ENCODE measurements at places on chromosomes 1 and 21.
A peak's percentile ranks its signal among the peaks of the same experiment; 100 is the strongest.

DNA sequence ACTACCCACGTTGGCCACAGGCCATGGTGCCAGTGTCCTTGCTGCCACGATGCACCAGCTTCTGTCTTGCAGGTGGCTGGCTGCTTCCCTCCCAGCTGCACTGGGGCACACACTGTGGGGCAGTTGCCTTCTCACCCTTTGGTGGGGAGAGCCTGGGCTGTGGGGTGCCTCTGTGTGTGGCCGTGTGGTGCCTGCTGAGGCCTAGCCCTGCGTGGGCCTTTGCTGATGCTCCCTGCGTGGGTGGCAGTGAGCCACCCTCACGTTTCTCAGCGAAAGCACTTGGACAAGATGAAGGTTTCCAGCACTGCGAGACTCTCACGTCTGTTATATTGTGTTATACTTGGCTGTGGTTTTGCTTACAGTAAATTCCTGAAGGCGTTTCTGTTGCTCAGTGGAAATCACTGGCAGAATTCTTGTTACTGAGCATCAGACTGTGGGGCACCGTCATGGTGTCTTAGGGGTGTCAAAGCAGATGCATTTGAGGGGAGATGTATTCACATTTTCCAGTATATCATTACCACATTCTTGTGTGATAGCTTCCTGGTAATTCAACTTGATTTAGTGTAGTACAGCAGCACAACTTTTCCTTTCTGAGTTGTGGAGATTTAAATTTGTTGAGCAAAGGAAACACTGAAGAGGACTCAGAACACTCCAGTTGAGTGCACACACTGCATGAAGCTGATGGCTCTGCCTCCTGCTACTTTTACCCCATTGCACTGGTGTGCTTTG is 124.7 kb downstream of the PCBP3 start:
- no peak for DNase-seq

DNA sequence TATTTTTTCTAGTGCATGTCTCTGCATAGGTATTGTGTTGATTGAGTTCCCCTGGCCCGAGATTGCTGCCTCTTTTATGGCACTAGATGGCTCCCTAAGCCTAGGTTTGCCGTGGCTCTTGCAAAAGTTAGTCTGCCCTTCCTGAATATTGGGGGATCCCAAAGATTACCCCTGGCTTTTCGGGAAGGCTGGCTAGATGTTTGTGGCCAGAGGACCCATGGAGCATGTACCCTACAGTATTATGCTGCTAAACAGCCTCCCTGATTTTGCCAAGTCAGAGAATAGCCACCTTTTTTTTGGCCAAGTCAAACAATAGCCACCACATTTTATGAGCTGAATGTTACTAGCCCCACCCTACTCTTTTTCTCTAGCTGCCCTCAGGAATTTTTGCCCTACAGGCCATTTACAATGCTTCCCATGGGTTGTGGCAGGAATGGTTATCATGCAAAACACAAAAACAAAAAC is 343.2 kb downstream of the OLFM3 start:
- DNase-seq, result no peak

DNA sequence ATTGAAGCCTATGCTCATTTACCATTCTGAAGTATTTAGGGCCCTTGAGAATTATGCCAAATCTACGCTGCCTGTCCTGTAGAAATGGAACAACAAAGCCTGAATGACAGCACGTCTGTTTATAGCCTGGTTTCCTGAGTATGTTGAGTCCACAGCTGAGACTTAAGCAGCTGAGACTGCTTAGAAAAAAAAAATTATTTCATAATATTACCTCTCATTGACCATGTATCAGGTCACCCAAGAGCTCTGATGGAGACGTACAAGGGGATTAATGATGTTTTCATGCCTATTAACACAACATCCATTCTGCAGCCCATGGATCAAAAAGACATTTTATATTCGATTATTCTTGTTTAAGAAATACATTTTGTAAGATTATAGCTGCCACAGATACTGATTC is 387.2 kb upstream of the NCAM2 start:
- no peak for DNase-seq

DNA sequence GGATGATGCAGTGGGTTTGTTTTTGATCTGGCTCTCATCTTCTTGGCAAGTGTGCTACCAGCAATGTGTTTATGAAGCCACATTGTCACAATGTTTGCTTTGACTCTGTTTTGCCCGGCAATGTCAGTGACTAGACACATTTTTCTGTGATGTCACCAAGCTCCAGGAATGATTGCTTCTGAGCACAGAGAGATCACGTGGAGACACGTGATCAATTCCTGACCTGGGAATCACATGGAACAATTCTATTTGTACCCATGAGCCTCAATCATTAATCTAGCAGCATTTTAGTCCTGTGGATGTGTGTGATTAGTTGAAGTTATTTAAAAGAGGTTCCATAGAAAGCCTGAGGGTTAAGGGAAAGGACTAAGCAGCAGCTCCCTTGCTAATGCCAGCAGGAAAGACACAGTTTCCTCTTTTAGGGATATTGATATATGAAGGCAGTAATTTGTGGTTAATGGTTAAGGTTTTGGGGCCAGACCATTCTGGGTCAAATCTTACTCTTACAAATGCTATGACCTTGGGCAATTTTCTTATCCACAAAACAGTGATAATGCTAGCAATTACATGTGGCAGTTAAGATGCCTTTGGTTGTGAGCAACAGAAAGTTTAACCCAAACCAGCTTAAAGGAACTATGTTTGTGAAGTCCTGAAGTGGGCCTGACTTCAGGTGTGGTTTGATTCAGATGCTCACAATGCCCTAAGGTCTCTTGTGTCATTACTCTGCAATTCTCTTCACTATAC is 59.0 kb downstream of the FASLG start:
- DNase-seq, result no peak

DNA sequence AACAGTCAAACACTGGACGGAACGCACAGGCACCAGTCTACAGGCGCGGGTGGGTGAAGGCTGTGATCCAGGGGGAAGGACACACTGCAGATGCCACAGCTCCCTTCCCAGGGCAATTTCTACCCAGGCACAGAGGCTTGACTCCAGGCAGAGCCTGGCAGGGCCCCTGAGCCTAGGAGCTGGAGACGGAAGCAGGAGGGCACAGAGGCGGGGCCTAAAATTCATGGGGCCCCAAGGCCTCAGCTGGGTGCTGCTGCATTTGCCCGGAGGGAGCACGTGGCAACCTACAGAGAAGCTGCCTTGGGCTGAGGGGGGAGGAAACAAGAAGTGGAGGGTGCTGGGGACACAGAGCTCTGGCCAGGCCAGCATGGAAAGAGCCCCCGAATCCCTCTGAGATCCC is 41.2 kb downstream of the UBE2G2 start:
- no peak for DNase-seq

GRCh38 chr1:243396876-243397275 is 141.0 kb downstream of the SDCCAG8 start:
- DNase-seq, result peak; percentile 63

DNA sequence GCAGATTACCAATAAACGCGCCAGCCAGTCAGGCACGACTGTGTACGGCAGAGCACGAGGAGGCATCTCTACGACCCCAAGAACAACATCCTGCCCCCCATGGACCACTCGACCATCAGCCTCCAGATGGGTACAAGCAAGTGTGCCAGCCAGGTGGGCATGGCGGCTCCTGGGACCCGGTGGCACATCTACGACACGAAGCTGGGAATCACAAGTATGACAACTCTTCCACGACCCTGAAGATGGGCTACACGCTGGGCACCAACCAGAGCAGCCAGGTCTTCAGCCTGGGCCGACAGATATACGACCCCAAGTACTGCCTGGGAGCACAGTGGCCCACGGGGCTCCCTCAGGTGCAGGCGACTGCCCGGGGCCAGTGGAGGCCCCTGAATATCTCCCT is 217.6 kb downstream of the POTED start:
- DNase-seq, result no peak

- no peak for DNase-seq
Observed at GRCh38 chr1:187871177-187871845, 1042.6 kb downstream of the PLA2G4A start.

GRCh38 chr1:46150085-46150484 is 17.7 kb upstream of the PIK3R3 start:
- no peak for DNase-seq

DNA sequence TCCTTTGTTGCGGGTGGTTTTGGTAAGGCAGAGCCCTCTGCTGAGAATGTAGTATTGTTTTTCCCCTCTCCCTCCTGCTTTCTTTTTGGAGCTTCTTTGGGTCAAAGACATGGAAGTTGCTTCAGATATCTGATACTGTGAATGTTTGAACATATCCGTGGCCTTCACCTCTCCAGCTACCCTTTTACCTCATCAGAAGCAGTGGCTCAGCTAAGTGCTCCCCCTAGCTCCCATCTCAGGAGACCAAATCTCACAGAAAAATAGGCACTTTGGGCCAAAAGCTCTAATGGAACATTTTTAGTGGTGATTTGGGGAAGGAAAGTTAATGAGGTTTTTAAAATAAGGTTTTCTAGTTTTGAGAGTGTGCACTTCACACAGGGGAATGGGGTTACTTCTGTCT is 6.3 kb downstream of the TMEM200B start:
- no peak for DNase-seq

DNA sequence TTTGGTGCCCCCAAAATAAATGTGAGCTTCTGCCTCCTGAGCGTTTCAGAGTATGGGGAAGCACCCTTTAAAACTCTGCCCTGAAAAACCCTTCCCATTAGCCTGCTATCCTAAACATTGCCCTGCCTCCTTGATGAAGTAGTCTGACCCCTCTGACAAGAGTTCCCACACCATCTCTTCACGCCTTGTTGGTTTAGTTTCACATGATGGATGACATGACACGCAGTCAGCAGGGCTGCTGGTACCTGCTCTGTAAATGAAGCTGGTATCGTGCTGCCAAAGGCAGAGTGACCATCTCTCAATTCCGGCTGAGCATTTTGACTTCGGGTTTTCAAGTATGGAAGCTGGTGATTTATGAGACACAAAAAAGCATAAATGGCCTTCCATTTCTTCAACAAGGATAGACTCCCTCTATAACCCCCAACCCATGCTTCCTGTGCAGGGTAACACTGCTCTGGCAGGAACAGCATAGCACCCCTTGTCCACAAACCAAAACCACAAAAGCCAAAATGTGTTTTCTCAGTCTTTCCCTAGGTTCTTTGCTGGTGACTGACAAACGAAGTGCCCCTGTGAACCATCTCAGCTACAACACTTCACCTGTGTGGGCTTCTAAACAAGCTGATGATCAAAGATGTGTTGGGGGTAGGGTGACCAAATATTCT is 444.6 kb downstream of the NUF2 start:
- no peak for DNase-seq

DNA sequence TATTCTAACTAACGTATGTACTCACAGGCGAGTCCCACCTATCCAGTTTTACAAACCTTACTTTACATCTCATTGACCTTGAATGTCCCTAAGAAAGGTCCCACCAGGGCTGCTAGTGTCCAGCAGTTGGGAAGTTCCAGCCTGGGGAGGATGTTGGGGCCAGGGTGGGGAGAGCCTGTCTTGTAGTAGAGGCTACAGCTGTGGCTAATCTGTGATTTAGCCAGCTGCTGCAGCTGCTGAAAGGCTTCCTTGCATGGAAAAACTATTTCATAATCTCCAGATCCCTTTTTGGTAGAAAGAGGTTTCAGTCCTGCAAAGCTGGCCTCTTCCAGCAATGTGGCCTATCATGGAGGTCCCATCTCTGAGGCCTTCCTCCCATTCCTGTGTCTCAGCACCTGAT is 23.1 kb downstream of the TNN start:
- DNase-seq, result no peak

DNA sequence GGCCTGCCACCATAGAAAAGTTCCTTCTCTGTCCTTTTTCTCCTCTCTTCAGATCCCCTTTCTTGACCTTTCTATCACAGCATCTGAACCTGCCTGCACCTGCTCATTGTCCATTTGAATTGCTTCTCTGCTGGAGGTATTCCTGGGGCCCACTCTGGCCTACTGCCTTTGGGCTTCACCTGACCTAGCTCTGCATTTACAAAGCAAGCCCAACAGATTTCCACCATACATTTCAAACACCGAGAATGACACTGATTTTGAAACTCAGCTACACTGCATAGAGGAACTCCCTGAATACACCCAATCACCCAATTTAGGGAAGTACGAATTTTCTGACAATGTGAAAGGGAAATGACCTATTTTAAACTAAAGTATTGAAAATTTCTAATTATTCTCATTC is 284.5 kb upstream of the USP25 start:
- DNase-seq, result peak; percentile 37

- no peak for DNase-seq
Observed at GRCh38 chr1:45456531-45456930, 34.4 kb downstream of the TESK2 start.

DNA sequence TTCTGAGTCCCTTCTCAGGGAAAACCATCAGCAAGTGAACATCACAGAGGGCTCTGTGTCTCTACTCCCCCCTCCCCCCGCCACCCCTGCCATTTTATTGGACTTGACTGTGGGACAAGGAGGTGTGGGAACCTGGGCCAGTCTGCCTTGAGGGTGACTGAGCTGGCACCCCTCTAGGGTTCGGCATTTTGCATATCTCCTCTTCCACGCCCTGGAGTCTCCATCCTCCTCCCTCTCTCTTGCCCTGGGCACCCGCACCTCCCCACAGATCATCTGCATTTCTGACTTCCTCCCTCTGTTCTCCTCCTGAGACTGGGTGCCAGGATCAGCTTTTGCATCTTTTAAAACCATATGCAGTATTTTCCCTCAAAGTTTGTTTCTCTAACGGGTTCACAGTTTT is 107.1 kb upstream of the ERRFI1 start:
- DNase-seq, result no peak

- DNase-seq, result no peak
Observed at GRCh38 chr1:4124631-4125145, 224.6 kb upstream of the C1orf174 start.

- DNase-seq, result no peak
Observed at GRCh38 chr21:36610201-36610600, 88.7 kb upstream of the SIM2 start.

DNA sequence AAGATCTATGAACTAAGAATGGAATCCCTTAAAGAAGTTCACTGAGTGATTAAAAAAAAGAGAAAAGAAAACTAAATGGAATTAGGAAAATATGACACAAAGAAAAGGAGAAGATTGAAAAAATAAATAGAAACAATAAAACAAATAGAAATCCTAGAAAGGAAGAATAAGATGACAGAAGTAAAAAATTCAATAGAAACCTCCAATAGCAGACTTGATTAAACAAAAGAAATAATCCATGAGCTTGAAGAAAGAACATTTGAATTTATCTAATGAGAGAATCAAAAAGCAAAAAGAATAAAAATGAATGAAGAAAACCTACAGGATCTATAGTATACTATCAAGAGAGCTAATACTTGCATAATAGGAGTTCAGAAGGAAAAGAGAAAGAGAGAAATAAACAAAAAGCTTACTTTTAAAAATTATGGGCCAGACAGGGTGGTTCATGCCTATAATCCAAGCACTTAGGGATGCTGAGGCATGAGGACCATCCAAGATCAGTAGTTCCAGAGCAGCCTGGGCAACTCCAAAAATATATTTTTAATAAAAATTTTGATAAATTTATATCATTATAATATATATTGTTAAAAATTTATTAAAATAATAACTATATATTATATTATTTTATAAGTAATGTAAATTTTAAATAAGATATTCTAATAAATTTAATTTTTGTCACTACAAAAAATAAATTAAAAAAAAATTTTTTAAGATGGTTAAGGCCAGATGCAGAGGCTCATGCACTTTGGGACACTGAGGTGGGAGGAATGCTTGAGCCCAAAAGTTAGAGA is 9.4 kb upstream of the VN1R5 start:
- DNase-seq, result no peak

Data from Ammon's horn (tissue), 1 donor.